ENCODE measurements at places on chromosomes 1 and 21.
A peak's percentile ranks its signal among the peaks of the same experiment; 100 is the strongest.

DNA sequence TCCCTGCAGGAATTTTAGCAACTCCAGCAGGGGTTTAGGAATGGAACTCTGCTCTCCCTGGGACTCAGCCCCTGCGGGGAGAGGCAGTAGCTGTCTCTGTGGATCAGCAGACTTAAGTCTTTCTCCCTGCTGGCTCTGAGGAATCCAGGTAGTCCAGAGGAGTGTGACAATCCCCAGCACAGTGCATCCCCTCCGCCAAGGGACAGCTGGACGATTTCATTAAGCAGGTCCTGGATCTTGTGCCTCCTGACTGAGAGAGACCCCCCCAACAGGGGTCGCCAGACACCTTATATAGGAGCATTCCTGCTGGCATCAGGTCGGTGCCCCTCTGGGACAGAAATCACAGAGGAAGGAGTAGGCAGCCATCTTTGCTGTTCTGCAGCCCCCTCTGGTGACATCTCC is 30.6 kb downstream of the AKT3 start:
- DNase-seq, result no peak

DNA sequence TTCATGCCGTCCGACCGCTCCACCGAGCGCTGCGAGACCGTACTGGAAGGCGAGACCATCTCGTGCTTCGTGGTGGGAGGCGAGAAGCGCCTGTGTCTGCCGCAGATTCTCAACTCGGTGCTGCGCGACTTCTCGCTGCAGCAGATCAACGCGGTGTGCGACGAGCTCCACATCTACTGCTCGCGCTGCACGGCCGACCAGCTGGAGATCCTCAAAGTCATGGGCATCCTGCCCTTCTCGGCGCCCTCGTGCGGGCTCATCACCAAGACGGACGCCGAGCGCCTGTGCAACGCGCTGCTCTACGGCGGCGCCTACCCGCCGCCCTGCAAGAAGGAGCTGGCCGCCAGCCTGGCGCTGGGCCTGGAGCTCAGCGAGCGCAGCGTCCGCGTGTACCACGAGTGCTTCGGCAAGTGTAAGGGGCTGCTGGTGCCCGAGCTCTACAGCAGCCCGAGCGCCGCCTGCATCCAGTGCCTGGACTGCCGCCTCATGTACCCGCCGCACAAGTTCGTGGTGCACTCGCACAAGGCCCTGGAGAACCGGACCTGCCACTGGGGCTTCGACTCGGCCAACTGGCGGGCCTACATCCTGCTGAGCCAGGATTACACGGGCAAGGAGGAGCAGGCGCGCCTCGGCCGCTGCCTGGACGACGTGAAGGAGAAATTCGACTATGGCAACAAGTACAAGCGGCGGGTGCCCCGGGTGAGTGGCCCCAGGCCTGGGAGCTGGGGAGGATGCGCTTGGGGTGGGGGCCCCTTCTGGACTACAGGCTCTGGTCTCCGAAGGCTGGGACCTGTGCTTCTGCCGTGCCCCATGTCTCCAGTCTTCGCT is 1.1 kb downstream of the SKI start:
- DNase-seq, result peak; percentile 49

GRCh38 chr1:33055210-33056008 is 18.7 kb upstream of the AK2 start:
- DNase-seq, result peak; percentile 12

- no peak for DNase-seq
Observed at GRCh38 chr1:18110598-18110939, 3.0 kb downstream of the IGSF21 start.

- no peak for DNase-seq
Observed at GRCh38 chr1:27027575-27028250, 15.1 kb upstream of the TENT5B start.
